ENCODE measurements at places on chromosomes 4 and X.

GRCh38 chrX:48794911-48795515, 6.9 kb upstream of the HDAC6 start:
- no peak for DNase-seq
- no peak overlapping the region for H3K27ac ChIP-seq
- no peaks in the 10 kb centered on the region for H3K36me3 ChIP-seq
- no peak overlapping the region for H3K4me3 ChIP-seq
- no peaks in the 10 kb centered on the region for H3K27me3 ChIP-seq

DNA sequence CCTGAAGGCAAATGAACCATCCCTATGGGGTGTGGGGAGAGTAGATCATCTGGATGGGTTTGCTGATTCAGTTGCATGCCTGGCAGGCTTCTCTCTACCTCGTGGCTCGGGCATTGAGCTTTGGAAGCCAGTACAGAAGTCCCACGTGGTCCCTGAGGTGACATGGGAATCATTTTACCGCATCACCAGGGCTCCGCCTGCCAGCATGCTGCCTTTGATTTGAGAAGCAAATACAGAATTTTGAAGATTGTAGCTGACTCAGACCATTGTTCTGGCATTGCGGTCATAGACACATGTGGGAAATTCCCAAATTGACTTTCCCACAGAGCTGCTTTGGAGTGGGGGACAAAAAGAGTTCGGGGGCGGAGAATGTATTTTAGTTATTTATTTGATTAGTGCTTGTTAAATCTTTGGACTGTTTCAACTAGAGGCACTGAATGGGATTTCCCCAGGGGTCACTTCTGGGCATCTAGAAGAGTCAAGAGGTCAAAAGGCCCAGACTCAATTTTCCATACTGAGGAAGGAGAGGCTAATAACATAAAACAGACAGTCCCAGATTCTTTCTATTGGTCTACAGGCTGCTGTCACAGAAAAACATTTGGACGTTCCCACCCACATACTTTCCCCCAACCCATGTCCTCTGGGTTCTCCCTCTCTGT, 79.3 kb downstream of the NHSL2 start:
- H3K4me1 ChIP-seq: peaks cover 28% of the 10 kb centered on the region
- no peak for DNase-seq
- no peaks in the 10 kb centered on the region for H3K36me3 ChIP-seq
- H3K27me3 ChIP-seq: no peaks in the 10 kb centered on the region

- H3K27me3 ChIP-seq: no peaks in the 10 kb centered on the region
- no peaks in the 10 kb centered on the region for H3K4me1 ChIP-seq
- no peak overlapping the region for H3K27ac ChIP-seq
- H3K4me3 ChIP-seq: no peak overlapping the region
Measured at GRCh38 chr4:63717384-63717783, 691.9 kb downstream of the TECRL start.

GRCh38 chrX:64265265-64265664, 34.9 kb upstream of the ASB12 start:
- H3K4me3 ChIP-seq: no peak overlapping the region
- H3K27ac ChIP-seq: no peak overlapping the region
- H3K4me1 ChIP-seq: no peaks in the 10 kb centered on the region
- no peak for DNase-seq
- no peaks in the 10 kb centered on the region for H3K36me3 ChIP-seq

GRCh38 chrX:24081661-24082154, 27.0 kb downstream of the EIF2S3 start:
- H3K4me1 ChIP-seq: no peaks in the 10 kb centered on the region
- H3K27ac ChIP-seq: no peak overlapping the region
- DNase-seq: peak; percentile 30
- no peak overlapping the region for H3K4me3 ChIP-seq

DNA sequence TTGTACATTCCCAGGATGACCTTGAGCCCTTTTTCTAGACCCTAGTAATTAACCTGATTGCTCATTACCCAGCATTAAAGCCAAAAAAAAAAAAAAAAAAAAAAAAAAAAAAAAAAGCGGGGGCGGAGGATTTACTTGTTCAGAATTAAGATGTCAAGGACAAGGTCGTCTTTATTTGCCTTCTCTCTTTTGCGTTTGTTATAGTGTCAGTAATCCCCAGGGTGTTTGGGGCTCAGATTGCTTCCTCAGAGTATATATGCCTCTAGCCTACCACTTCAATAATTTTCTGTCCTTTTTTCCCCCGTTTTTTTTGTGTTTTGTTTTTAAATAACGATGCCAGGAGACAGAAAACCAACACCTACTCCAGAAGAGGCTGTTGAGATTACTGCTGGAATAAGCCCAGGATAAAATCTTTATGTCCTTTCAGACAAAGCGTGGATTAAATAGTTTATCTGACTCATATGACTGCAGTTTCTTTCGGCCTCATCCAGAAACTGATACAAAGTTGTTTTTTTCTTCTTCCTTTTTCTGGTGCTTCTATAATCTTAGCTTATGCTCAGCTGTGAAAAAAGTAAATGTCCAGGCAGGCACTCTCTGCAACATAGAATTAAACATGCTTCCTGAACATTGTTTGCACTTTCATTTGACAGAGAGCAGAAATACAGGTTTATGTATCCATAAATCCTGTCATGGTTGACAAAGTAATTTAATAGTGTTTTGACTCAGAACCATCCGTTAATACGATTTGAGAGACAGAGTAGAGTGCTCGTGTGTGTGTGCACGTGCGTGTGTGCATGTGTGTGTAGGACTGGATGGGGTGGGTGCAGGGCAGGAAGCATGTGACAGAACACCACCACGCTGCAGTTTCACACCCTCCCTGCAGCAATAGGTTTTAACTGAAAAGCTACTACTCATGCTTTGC, 138.6 kb downstream of the AFF1 start:
- peak; percentile 59 for DNase-seq
- H3K36me3 ChIP-seq: no peaks in the 10 kb centered on the region
- peak overlapping the region; percentile 5 for H3K4me3 ChIP-seq
- peak overlapping the region; percentile 6 for H3K27ac ChIP-seq
- H3K27me3 ChIP-seq: no peaks in the 10 kb centered on the region

DNA sequence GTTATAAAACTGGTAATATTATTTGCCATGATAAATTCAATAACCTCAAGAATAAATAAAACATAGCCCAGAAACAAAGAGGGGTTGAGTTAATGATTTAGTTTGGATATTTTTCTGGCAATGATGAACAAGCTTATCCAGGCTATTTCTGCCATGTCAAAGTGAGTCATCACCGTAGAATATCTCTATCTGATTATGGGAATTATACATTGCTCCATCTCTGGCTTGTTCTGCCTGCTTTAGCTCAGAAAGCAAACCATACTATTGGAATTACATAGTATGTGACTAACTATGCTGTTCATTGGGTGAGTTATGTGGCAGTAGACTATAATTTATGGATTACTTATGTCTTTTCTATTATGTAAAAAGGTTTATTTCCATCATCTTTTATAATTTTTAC, 680.1 kb upstream of the AADAT start:
- no peaks in the 10 kb centered on the region for H3K36me3 ChIP-seq
- no peak overlapping the region for H3K4me3 ChIP-seq
- no peak for DNase-seq
- H3K27ac ChIP-seq: no peak overlapping the region
- no peaks in the 10 kb centered on the region for H3K27me3 ChIP-seq

GRCh38 chr4:120025516-120025915, 41.1 kb downstream of the MAD2L1 start:
- no peak overlapping the region for H3K27ac ChIP-seq
- H3K36me3 ChIP-seq: no peaks in the 10 kb centered on the region
- no peak for DNase-seq
- no peaks in the 10 kb centered on the region for H3K4me1 ChIP-seq

- no peaks in the 10 kb centered on the region for H3K36me3 ChIP-seq
- no peak for DNase-seq
- H3K27ac ChIP-seq: no peak overlapping the region
Measured at GRCh38 chr4:56211202-56211601, 176.1 kb downstream of the AASDH start.

- no peak overlapping the region for H3K27ac ChIP-seq
- H3K36me3 ChIP-seq: no peaks in the 10 kb centered on the region
- H3K4me3 ChIP-seq: no peak overlapping the region
- H3K27me3 ChIP-seq: no peaks in the 10 kb centered on the region
- DNase-seq: no peak
Measured at GRCh38 chrX:150842198-150842685, 56.2 kb downstream of the CD99L2 start.

GRCh38 chr4:77877771-77878565, 15.3 kb downstream of the MRPL1 start:
- no peaks in the 10 kb centered on the region for H3K27me3 ChIP-seq
- no peak for DNase-seq
- H3K4me1 ChIP-seq: peaks cover 6% of the 10 kb centered on the region
- no peak overlapping the region for H3K27ac ChIP-seq
- no peaks in the 10 kb centered on the region for H3K36me3 ChIP-seq

DNA sequence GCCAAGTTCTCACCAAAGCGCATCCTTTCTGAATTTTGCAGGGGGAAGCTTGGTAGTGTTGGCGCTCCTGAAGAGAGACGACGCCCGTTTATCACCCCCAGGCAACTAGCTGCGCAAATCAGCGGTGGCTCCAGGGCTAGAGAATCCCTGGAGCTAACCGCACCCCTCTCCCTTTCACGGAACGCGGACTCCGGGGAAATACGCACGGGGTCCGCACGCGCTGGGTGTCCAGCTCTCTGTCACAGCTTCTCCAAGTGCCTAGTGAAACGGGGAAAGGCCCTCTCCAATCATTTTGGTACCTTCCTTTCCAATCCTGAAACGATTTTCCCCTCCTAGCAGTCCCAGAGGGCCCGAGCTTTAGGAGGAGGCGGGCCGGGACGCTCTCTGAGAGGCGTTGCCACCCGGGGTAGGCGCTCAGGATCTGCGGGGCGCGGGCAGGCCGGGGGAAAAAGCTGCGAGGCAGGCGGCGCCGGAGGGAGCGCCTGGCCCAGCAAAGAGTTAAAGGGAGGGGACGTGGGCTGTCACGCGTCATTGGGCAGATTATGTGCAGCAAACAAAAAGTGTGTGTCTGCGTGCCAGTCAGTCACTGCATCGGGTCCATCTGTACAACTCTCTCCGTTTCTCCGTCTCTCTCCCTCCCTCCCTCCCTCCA, at the start of gene PRDM8:
PRDM8 (plus strand) TSS at position 582 of the 652 bp plus-strand sequence. CDS start 2,578 bp downstream, outside the sequence.
- peak within 1 kb of the TSS; percentile 32 for H3K4me3 ChIP-seq
- no peak for DNase-seq
- no peak within 1 kb of the TSS for H3K27ac ChIP-seq

DNA sequence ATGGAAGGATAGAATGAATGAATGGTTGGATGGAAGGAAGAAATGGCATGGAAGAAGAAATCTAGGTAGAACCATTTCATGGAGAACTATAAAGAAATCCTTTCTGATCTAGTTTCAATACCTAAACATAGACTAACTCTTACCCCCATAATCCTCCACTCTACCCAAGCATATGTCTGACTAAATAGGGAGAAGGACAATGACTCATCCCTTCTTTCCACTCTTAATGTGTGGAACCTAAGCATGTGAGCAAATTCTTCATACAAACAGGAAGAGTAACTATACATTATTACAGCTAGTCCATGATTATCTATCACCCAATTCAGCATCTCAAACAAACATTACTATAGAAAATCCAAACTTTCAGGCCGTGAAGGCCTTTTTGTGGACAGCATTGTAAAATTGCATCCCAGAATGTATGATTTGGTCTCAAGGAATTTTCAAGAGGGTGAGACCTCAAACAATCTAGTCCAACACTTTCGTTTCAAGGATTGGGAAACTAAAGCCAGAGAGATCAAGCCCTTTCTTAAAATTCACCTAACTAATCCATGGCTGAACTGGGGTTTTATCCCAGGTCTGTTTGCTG, 11.2 kb downstream of the C1QTNF7 start:
- H3K4me3 ChIP-seq: no peak overlapping the region
- H3K27ac ChIP-seq: no peak overlapping the region

GRCh38 chr4:82084747-82085146, 289.0 kb downstream of the HNRNPD start:
- DNase-seq: no peak
- H3K36me3 ChIP-seq: no peaks in the 10 kb centered on the region
- H3K4me3 ChIP-seq: no peak overlapping the region

DNA sequence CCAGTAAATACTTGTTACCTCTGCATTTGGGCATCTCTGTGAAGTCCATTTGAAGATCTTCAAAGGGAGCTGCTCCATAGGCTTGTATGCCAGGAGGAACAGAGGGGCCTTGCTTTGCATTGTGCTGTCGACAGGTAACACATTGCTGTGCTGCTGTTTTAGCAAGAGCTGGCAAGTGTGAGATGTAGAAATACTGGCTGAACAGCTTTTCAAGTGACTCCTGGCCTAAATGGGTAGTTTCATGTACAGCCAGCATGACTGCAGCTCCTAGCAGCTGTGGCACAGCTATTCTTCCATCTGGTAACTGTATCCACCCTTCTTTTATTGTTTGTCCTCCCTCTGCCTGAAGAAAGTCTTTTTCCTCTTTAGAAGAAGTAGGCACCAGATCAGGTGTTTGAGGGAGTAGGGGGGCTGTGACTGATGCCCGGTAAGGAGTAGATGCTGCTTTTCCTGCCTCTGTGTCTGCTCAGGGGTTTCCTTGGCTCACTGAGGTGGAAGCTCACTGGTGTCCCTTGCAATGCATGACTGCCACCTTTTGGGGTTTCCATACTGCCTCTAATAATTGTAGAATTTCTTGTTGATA, 965.3 kb downstream of the CCSER1 start:
- H3K4me3 ChIP-seq: no peak overlapping the region
- H3K27me3 ChIP-seq: no peaks in the 10 kb centered on the region
- H3K4me1 ChIP-seq: no peaks in the 10 kb centered on the region
- no peak for DNase-seq
- H3K27ac ChIP-seq: no peak overlapping the region
- H3K36me3 ChIP-seq: no peaks in the 10 kb centered on the region

DNA sequence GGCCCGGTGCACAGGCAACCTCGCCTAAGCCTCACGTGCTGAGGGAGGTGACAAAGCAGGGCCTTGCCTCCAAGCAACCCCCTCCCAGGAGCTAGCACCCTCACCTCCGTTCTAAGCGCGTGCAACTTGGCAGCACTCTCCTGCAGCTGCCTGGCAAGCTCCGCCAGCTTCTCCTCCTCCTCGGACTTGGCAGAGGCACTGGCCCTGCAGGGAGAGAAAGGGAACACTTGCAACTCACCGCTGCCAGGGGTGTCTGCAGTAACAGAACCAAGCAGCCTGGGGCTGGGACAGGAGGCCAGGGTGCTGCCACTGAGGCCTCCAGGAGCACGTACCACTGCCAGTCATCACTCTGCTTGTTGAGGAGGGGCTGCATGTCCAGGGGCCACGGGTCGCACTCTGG, 10.3 kb upstream of the TREX2 start:
- H3K36me3 ChIP-seq: peaks cover 44% of the 10 kb centered on the region
- H3K4me3 ChIP-seq: no peak overlapping the region
- no peaks in the 10 kb centered on the region for H3K4me1 ChIP-seq
- no peaks in the 10 kb centered on the region for H3K27me3 ChIP-seq
- no peak for DNase-seq

GRCh38 chr4:5098176-5098575, 46.9 kb downstream of the STK32B start:
- H3K4me3 ChIP-seq: no peak overlapping the region
- no peak for DNase-seq
- H3K27ac ChIP-seq: no peak overlapping the region
- no peaks in the 10 kb centered on the region for H3K4me1 ChIP-seq
- no peaks in the 10 kb centered on the region for H3K36me3 ChIP-seq
- H3K27me3 ChIP-seq: no peaks in the 10 kb centered on the region

- no peak overlapping the region for H3K4me3 ChIP-seq
- no peaks in the 10 kb centered on the region for H3K4me1 ChIP-seq
- H3K27me3 ChIP-seq: no peaks in the 10 kb centered on the region
- no peak overlapping the region for H3K27ac ChIP-seq
- DNase-seq: no peak
Measured at GRCh38 chrX:39499996-39500395, 597.8 kb downstream of the BCOR start.

Data from naive thymus-derived CD4-positive, alpha-beta T cell (primary cell).